ENCODE measurements at places on chromosomes 7 and 10.

- no peak for DNase-seq
Observed at GRCh38 chr7:22879280-22879679, 56.6 kb upstream of the TOMM7 start.

- DNase-seq = no peak
Observed at GRCh38 chr10:101166430-101166829, 35.3 kb downstream of the TLX1 start.

DNA sequence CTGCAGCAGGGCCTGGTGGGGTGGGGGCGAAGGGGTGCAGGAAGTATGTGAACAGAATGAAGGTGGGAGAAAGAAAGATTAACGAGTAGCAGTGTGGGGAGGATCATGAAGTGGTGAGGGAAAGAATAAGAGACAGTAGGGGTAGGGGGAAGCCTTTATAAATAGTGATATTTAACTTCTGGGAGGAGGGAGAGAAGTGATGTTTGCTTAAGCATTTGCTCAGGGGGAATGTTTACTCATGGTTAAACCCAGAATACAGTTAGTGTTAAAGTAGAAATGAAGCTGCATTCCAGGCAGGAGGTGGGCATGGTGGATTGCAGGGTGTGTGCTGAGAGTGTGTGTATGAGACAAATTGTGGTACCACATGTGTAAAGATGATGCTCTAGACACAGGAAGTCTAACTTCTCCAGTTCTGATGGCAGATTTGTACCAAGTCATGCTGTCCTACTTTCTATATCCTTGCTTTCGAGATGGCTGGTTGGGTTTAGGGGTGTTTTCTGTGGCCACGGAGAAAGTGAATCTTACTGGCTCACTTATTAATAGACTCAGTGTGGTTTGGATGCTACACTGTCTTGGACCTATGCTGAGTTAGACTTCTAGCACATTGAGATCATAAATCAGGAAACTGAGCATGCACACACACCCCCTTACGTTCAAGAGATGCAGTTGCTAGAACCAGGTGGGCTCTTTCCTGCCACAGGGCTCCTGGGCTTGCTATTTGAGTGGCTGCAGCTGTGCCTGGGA is 10.6 kb upstream of the DNMBP start:
- DNase-seq = no peak

GRCh38 chr7:20407585-20408466 is 77.1 kb downstream of the ITGB8 start:
- DNase-seq = peak; percentile 67

- DNase-seq = no peak
Observed at GRCh38 chr7:17150018-17150417, 148.4 kb upstream of the AHR start.

GRCh38 chr10:91350651-91351081 is 59.5 kb upstream of the HECTD2 start:
- DNase-seq = no peak

DNA sequence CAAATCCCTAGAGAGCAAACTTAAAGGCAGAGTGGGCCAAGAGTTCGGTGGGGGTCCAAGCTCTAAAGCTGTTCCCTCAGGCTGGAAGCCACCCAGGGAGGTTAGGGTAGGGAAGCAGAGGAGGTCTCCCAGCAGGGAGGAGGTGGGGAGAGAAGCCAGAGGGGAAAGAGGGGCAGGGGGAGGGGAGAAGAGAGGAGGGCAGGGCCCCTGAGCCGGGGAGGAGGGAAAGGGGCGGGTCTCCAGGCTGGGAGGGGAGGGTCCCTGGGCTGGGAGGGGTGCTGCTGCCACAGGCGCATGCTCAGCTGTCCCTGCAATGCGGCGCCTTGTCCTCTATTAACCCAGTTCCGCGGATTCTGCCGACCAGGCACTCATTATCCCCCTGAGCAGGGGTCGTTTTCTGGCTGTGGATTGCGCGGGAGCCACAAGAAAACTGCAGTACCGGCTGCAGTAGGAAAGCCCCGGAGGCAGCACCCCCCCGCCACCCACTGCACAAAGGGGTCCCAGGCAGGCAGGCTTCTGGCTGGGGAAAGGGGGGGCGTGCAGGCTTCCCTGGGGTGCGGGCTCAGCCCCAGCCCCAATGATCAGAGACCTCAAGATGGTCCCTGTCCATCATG is 49.3 kb downstream of the CAMK2B start:
- peak; percentile 9 for DNase-seq

GRCh38 chr7:80896906-80897598 is 21.8 kb downstream of the SEMA3C start:
- DNase-seq = no peak

DNA sequence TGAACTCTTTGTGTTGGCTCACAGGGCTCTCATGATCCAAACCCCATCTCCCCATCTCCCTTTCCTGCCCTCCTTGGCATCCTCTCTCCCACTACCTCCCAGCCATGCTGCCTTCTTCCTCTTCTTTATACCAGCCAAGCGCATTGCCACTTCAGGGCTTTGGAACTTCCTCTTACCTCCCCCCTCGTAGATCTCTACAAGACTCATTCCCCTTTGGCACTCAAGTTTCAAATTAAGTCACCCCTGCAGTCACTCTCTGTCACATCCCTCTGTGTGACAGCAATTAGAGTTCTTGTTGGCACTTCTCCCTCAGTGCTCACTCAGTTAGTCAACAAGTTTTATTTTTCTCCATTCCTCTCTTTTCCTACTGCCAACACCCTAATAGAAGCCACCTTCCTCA is 20.8 kb upstream of the NRP1 start:
- DNase-seq = no peak

- DNase-seq = peak; percentile 39
Observed at GRCh38 chr10:15363031-15363430, 8.1 kb downstream of the FAM171A1 start.

DNA sequence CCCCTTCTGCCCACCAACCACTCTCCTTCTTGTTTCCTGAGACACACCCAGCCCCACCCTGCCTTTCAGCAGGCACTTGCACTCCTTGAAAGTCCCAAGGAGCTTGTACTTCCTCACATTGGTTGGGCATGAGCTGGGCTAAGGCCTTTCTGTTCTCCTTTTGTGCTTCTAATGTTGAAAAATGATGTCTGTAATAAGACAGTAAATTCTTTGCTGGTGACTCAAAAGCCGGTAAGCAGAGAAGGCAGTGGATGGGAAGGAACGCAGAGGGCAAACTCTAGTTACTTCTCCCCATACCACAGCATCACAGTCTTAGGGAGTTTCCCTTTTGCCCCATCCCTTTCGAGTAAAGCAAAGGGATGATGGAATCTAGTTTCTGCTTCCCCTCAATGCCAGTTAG is 185.6 kb downstream of the PLXNA4 start:
- DNase-seq = no peak

DNA sequence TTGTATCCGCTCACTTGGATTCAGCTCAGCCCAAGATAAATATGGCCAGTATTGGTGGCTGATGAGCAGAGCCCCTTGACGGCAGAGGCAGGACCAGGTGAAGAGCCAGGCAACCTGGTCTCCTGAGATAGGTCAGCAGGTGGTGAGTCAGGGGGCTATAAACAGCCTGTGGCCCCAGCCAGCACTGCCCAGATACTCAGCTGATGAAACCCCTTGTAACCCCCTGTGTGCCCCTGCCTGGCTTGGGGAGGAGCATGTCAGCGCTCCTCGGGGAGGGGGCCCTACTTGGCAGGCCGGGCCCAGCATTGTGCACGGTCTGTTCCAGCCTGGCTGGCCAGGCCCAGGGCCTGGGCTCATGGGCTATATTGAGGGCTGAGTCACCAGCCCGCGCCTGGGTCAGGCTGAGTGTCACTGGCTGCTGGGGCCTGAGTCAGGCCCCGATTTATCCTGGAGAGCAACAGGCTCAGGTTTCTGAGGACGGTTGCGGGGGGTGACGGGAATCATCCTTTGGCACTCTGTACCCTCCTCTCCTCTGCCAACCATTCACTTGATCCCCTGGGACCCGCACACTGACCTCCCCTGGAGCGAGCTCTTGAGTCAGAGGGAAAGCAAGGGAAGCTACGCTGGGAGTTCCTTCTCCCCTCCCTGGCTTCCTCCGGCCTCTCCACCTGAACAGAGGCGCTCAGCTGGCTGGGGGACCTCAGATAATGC is 2.8 kb upstream of the FLNC start:
- peak; percentile 62 for DNase-seq

DNA sequence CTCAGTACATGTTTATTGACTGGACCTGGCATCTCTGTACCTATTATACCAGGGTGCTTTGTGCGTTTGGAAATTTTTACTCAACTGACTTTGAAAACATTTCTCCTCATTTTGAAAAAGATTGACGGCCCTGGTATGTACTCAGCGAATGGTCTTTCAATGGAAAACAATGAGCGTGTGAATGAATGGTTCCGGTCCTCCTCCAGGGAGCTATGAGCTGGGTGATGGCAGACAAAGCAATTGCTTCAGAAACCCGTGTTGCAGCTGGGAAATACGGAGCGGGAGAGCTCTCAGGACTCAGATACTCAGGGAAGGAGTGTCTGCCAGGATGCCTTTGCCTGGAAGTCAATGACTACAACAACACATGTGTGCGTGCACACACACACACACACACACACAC is 125.9 kb downstream of the PAXIP1 start:
- no peak for DNase-seq

DNA sequence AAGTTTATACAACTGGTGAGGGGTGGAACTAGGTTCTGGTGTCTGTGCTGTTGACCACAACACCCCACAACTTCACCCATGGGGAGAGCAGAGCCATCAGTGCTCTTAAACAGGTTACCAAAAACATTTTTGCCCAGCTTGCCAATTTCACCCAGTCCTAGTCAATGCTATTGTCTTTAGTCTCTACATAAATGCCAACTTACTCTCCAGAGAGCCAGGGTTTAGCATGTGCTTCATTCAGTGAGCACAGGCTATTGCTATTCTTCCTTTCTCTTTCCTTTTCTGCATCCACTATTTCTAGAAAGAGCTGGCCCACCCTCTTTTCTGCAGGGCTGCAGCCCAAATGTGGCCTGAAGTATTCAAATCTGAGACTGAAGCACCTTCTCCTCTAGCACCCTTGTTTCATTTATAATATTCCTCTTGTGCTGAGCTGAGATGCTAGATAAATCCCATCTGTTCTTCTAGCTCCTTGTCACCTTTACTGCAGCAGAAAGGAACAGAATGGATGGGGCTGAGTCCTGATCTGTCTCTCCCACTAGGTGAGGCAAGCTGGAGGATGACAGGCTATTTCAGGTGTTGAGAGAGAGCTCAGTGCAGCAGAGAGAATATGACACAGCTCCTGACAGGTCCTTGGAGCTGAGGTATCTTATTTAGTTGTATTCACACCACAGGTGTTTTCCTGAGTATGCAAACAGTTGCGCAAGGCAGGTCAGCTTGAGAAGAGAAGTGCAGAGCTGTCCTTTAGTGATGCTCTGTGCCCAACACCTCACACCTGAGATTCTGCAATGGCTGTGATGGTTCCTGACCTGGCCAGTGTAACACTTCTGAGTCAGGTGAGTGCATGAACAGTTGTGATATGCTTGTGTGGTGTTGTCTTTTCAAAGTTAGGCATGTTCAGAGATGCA is 819.2 kb downstream of the CCSER2 start:
- no peak for DNase-seq

- DNase-seq = peak; percentile 19
Observed at GRCh38 chr7:152054367-152055230, 29.1 kb downstream of the GALNT11 start.

DNA sequence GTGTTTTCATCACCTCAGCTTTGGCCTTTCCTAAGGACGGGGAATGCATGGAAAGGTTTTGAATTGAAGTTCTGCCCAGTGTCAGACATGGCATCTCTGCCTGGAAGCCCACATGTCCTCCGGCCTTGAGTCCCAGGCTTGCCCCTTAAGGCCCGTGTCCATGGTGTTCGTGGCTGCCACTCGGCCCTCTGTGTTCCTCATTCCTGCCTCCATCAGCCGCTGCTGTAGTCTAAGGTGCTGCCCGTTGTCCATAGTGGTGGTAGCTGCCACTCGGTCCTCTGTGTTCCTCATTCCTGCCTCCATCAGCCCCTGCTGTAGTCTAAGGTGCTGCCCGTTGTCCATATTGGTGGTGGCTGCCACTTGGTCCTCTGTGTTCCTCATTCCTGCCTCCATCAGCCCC is 180.7 kb upstream of the SHH start:
- DNase-seq = no peak

DNA sequence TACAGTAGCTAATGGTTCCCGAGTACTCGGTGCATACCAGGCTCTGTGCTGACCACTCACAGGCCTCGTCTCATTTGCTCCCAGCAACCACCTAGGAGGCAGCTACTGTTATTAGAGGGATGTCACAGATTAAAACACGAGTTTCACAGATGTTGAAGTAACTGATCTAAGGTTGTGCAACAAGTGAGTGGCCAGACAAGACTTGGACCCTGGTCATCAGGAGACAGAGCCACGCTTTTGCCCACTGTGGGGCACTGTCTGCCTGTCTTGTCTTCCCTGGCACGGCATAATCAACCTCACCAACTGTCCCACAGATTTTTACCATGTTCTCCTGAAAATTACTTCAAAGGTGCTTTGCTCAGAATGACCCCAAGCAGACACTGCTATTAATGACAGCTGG is 111.6 kb upstream of the HABP2 start:
- peak; percentile 8 for DNase-seq

DNA sequence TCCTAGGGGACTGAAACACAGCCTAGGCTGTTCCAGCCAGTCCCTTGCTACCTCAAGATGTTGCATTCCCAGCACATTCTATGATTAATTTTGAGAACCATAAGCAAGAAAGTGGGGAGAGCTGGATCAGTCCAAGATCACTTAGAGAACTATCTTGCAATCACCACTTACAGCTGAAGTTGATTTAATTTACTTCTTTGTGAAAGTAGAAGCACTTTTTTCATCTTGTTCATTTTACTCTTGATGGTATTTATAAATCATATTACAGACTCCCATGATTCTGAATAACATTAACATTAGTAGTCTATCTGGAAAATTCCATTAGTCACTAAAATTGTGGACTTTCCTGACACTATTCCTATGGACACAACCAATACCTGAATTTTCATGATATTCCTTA is 118.5 kb downstream of the ETV1 start:
- DNase-seq = no peak

- DNase-seq = no peak
Observed at GRCh38 chr10:76278811-76279460, 847.5 kb downstream of the LRMDA start.

- no peak for DNase-seq
Observed at GRCh38 chr10:44723619-44724325, 187.4 kb upstream of the TMEM72 start.

DNA sequence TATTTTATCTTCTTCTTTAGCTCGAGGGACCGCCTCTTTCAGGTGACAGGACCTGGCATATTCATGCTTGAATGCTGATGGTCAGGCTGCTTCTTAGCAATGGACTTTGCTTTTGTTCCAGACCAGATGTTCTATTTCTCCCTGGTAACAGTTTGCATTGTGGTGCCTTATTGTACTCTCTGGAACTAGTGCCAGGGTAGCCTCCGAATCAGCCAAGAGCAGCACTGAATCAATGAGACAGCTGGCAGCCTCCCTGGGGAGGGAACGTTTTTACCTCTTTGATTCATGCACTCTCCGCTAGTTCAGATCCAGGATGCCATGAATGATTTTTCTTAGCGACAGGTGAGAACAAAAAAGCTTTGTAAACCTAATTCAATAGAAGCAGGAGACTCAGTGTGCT is 54.1 kb upstream of the NXPH1 start:
- no peak for DNase-seq

DNA sequence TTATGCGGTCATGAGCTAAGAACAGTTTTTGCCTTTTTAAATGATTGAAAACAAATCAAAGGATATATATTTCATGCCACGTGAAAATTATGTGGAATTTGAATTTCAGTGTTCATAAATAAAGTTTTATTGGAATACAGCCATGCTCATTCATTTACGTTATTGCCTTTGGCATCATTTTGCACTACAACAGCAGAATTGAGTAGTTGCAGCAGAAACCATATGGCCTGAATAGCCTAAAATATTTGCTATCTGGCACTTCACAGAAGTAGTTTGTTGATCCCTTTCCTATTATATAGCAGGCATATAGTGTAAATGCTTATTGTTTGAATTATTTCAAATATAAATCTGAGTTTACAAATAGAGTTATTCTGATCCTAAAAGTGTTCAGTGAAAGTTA is 59.7 kb downstream of the AUTS2 start:
- DNase-seq = no peak
